Panc1 (cell line): ENCODE measurements at places on chromosomes 12 and 14.

DNA sequence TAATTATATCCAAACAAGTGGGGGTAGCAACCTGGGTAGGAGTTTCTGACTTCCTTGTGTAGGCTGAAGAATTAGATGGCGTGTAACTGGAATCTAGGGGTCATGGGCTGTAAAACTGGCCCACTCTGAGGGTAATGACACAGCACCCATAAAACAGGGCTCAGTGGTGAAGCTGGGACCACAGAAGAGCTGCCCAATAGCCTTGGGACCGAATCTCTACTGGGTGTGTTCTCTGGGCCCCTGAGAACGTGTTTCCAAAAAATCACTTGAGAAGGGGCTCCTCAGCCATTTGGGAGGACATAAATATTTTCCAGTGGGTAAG lies 3.7 kb downstream of the RNASE8 start:
- no peak for DNase-seq

DNA sequence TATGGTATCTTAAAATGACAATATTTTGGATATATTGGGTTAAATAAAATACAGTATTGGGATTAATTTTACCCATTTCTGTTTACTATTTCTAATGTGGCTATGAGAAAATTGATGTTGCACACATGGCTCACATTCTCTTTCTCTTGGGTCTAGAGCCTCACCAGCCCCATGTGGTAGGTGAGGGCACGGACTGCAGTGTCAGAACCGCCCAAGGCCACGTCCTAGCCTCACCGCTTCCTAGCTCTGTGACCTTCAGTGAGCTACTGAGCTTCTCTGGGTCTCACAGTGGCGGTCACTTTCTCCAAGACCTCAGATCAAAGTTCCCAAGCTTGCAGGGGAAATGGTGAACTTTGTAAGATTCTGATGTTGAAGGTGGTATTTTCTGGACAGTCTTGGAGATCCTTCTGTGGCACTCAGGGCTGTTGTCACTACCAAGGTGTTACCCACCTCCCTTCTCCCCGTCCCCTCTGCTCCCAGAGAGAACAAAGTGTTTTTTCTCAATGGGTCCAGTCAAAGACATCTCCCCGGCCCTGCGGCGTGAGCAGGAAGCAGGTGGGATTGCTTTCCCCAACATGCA lies 87.6 kb downstream of the RIN3 start:
- DNase-seq: no peak

DNA sequence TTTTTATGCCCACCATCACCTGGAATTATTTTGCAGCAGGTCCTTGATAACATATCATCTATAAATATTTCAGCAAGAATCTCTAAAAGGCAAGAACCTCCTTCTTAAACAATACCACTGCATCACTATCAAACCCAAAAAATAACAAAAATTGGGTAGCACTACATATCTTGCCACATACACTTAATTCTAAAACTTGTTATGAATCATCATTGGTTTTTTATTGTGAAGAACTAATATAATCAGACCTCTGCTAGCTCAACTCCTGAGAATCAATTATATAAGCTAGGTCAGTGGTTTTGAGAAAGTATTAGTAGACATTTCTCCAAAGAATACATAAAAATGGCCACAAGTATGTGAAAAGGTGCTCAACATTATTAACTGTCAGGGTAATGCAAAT lies 23.8 kb downstream of the SLC38A1 start:
- DNase-seq: no peak

- DNase-seq: no peak
Observed at GRCh38 chr12:105841840-105842239, 296.9 kb downstream of the NUAK1 start.

DNA sequence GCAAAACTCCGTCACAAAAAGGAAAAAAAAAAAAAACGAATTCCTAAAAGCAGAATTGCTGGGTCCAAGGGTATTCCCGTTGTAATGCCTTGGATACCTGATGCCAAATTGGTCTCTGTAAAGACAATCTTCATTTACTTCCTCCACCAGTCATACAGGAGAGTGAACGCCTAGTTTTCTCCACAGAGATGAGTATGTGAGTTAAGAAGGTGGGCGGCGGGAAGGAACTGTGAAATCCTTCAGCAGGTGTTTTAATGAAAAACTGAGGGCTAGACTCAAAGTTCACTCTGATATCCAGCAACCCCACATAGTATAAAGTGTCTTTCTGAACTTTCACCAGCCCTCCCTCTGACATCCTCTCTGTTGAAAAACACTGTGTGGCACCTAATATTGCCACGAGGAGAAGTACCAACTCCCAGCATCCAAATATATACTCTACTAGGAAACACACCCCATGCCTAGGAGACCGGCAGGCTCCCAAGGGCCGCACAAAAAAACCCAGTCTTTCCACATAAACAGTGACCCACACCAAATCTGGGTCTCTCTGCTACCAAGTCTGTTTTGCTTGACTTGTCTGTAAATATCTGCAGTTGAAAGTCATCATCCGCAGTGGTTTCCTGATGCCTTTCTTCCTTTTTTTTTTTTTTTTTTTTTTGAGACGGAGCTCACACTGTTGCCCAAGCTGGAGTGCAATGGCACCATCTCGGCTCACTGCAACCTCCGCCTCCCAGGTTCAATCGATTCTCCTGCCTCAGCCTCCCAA lies 30.3 kb upstream of the FOXN3 start:
- no peak for DNase-seq

- DNase-seq: no peak
Observed at GRCh38 chr12:81207173-81207572, 129.3 kb downstream of the ACSS3 start.

- DNase-seq: no peak
Observed at GRCh38 chr12:42892702-42893551, 303.4 kb upstream of the PRICKLE1 start.

DNA sequence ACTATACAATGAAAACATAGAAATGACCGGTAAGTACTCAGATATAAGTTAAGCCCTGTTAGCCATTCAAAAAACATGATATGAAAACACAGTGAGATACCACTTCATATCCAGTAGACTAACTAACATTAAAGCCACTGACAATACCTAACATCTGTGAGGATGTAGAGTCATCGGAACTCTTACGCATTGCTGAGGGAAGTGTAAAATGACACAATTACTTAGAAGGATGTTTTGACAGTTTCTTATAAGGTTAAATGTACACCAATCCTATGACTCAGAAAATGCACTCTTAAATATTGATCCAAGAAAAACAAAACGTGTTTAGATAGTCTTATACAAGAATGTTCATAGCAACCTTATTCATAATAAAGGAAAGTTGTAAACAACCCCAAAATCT lies 782.9 kb downstream of the BCL11B start:
- no peak for DNase-seq

GRCh38 chr12:107311682-107312081 lies 218.3 kb upstream of the CRY1 start:
- no peak for DNase-seq

GRCh38 chr12:98868076-98868475 lies 223.0 kb downstream of the APAF1 start:
- DNase-seq: no peak

DNA sequence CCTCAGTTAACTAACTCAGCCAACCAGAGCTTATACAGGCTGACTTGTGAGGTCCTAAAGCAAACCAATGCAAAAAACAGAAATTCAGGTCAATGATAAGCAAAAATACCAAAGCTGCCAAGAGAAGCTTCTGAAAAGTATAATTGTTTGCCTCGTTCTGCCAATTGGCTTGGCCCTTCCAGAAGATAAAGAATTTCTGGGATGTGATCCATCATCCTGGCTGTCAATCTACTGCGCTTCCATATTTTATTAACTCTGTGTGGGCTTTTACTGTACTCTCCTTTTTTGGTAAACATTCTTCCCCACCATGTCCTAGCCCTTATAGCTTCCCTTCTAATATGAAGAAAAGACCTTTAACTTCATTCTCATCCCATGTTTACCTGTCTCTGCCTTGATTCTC lies 387.9 kb downstream of the TMEM117 start:
- no peak for DNase-seq

- no peak for DNase-seq
Observed at GRCh38 chr12:24600996-24601395, 347.9 kb downstream of the BCAT1 start.

DNA sequence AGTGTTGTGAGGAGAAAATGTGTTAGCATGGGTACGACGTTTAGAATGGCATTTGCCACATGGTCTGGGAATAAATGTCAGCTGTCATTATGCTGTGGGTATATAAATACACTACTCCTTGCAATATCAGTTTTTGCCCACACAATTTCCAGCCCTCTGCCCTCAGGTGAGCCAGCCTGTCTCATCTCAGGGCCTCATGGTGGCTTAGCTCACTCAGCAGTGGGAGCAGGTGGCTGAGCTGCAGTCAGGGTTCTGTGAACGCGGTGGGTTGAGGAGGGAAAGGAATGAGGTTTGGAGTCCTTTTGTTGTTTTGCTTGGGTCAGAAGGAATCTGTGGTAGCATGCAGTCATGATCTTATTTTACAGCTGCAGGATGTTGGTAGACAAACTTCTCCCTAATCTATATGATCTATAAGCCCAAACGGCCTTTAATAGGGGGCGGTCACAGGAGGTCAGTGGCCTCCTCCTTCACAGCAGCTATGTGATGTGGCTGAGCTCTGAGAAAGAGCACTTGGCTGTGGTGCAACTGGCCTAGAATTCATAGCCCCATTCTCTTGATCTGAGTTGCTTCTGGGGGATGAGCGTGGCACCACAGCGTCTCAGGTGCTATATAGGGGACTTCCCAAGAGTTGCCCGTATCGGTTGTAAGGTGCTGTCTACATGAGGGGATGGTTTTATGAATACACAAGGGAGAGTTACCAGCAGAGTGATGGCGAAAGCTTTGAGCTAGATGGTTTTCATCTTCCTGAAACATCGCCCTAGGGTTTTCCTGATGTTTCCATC lies 27.8 kb upstream of the KCNA5 start:
- no peak for DNase-seq

DNA sequence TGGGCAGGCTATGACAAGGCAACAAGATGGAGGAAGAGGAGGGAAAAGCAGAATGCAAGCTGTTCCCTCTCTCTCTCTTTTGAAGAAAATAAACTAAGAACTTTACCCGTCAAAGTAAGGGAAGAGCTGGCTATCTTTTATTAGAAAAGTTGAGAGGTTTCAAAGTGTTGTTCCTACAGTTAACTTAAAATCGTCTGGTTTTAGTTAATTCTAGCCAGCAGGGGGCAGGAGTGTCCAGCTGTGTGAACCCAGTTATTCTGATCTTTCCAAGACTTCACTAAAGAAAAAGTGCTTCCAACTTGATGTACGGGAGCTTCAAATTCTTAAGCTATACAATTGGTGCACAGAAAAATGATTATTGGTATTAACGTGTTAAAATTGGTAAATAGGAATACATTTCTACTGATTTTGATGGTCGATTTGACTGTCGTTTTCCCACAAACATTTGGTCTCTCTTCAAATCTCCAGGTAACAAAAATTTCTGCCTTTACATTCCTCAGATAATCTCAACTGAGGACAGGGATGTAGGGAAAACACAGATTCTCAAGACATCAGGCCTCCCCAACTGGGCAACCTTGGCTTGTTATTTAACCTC lies 28.4 kb upstream of the MON2 start:
- DNase-seq: peak; percentile 33

DNA sequence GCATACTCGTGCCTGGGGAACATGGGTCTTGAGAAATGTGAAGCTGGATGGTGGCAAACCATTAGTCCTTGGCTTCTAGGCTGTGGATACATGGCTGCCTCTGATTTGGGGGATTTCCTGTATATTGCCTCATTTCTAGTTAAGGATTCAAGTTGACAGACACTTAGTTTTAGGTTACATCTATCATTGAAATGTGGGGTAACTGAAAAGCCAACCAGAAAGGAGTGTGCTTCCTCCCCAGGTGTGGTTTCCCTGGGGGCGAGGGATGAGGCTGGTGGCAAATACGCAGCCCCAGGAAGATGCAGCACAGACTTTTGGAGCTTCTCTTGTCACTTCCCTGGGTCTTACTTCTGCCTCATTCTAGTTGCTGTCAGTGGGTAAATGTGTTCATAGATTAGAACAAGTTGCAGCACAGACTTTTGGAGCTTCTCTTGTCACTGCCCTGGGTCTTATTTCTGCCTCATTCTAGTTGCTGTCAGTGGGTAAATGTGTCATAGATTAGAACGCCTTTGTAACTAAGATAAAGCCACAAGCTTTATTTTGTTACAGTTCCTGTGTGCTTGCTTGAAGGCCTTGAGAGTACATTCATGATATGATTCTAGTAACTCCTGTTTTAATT lies 85.1 kb downstream of the BORCS5 start:
- no peak for DNase-seq

- no peak for DNase-seq
Observed at GRCh38 chr14:69749956-69750355, 17.0 kb upstream of the SRSF5 start.

- no peak for DNase-seq
Observed at GRCh38 chr14:29475641-29476040, 452.0 kb downstream of the PRKD1 start.

- no peak for DNase-seq
Observed at GRCh38 chr12:40648519-40648918, 43.7 kb upstream of the CNTN1 start.

DNA sequence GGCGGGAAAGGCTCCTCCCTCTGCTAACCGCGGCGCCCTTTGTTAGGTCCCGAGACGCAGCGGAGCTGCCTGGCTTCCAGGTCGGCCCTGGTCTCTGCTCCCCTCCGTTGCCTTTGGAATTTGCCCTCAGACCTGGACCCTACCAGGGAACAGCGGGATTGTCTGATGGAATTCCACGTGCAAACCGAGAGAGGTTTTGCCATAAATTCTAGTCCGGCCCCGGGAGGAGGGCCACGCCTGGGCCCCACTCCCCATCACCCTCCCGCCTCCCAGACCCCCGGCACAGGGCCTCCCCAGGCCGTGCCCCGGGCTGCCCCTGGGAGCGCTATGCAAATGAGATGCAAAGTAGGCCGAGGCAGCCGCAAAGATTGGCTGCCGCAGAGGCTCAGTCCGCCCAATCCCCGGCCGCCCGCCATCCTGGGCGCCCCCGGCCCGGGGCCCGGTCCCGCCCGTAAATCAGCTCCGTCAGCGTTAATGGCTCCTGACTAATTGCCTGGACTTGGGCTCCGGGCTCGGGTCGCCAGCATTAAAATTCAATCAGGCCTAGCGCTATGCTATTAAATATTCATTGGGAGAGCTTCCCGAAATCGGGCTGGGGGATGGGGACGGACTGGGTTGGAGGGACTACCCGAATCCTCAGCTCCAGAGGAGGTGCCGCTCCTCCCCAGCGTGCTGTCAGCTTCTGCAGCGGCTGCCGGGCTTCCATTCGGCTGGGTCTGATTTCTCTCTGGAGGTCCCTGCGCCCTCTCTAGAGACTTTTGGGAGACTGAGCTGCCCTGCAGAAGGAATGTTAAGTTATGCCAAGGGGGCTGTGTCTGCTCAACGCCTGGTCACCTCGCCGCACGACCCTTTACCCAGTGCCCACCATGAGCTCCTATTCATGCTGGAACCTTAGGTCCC lies 15.7 kb upstream of the FIGNL2 start:
- no peak for DNase-seq

DNA sequence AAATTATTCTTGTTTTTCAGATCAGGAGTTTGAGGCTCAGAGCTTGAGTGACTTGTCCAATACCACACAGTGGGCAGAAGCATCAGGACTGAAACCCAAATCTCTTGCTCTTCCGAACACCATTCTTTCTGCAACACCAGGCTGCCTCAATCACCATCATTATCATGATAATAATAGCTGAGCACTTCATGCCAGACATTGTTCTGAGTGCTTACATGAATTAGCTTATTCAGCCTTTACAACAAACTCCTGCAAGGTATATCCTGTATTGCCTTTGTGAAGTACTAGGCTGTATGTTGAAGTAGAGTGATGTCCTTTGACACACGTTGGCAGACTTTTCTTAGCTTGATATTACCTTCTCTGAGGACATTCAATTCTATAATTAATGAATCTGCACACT lies 257.4 kb upstream of the ATP2B1 start:
- no peak for DNase-seq
